ENCODE measurements at places on chromosomes 1 and 21.

GRCh38 chr1:55632906-55633305 lies 417.7 kb upstream of the USP24 start:
- DNase-seq: no peak

DNA sequence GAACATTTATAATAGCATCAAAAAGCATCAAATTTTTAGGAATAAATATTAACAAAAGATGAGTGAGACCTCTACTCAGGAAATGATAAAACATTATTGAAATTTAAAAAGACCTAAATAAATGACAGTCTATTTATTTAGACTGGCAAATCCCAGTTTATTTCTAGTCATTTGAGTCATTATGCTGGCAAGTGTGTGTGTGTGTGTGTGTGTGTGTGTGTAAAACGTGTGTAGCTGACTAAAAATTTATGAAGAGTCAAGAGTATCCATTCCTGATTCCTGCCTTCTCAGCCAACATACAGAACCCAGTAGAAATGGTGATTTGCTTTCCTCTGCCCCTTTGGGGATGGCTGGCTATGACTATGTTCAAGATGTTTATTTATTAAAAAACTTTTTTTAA lies 46.2 kb downstream of the OSBPL9 start:
- no peak for DNase-seq

GRCh38 chr1:234726359-234726943 lies 116.5 kb upstream of the IRF2BP2 start:
- no peak for DNase-seq

- no peak for DNase-seq
Measured at GRCh38 chr1:63859480-63860275, 85.9 kb downstream of the ROR1 start.

GRCh38 chr1:27436204-27437159 lies 44.1 kb downstream of the GPR3 start:
- DNase-seq: no peak

DNA sequence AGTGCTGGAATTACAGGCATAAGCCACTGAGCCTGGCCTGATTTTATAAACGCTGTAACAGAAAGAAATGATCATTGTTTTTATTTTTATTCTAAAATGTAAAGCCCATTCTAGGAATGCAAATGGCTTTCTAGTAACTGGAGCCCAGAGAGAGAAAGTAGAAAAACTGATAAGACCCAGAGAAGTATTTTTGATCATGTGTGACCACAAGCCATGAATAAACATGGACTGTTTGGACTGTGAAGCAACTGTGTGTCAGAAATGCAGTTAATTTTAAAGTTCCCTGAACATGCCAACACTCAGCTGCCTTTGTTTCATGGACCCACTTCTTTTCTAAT lies 39.7 kb downstream of the EIF2B3 start:
- DNase-seq: no peak

- no peak for DNase-seq
Measured at GRCh38 chr1:247493106-247493505, 35.2 kb upstream of the OR2B11 start.

- no peak for DNase-seq
Measured at GRCh38 chr1:112440574-112440973, 44.6 kb downstream of the CTTNBP2NL start.

- no peak for DNase-seq
Measured at GRCh38 chr1:112793631-112794565, 78.8 kb upstream of the PPM1J start.

- no peak for DNase-seq
Measured at GRCh38 chr1:233386336-233386735, 58.8 kb downstream of the MAP3K21 start.

- DNase-seq: no peak
Measured at GRCh38 chr1:110087812-110088738, 17.6 kb upstream of the ALX3 start.

DNA sequence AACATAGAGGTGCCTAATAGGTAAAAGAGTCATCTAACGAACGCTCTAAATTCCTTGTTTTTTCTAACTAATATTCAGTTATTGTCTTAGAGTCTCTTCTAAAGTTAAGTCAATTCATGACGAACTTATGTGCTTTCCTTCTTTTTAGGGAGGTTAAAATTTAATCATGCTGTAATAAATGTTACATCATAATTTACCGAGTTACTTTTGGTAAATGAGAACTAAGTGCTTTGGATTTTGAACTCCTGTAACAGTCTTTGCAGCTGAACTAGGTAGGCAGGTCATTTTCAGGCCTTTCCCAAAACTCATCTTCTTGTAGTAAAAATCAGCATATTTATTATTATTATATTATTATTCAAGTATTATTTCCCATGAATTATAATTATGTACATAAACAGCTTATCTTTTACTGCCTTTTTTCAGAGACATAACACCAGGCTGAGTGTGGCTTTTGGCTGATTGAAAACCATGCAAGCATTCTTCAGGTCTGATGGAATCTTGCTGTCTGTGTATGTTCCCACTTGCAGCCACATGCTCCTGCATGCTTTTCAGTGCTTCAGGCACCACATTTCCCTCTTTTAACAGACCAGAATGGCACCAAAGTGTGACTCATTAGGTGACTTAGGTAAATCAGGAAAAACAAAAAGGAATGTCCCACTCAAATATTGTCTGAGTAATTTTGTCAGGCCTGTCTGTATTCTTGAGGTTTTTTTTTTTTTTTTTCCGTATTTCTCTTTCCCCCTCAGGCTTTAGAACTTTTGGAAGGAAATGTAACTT lies 81.0 kb upstream of the CD55 start:
- no peak for DNase-seq

DNA sequence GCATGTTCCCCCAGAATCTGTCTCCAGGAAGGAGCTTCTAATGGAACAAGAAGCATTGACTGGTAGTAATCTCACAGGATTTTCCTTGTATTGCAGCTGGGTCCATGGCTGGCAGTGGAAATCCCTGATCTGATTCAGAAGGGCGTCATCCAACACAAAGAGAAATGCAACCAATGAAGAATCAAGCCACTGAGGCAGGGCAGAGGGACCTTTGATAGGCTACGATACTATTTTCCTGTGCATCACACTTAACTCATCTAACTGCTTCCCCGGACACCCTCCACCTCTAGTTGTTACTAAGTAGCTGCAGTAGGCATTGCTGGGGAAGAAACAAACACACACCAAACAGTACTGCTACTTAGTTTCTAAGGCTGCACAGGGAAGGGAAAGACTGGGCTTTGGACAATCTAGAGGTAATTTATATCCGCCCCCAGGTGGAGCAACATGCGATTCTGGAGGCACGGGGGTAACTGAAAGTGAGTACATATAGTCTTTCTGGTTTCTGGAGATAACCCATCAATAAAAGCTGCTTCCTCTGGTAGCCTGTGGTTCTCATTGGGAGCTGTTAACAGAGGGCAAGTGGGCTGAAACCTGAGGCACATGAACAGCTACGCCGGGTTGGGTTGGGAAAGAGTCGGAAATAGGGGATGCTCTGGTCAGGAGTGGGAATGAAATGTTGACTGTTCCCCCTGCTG lies 837 bp upstream of the USP21 start:
- no peak for DNase-seq

GRCh38 chr21:46081022-46081861 lies 16.7 kb upstream of the COL6A2 start:
- DNase-seq: no peak

DNA sequence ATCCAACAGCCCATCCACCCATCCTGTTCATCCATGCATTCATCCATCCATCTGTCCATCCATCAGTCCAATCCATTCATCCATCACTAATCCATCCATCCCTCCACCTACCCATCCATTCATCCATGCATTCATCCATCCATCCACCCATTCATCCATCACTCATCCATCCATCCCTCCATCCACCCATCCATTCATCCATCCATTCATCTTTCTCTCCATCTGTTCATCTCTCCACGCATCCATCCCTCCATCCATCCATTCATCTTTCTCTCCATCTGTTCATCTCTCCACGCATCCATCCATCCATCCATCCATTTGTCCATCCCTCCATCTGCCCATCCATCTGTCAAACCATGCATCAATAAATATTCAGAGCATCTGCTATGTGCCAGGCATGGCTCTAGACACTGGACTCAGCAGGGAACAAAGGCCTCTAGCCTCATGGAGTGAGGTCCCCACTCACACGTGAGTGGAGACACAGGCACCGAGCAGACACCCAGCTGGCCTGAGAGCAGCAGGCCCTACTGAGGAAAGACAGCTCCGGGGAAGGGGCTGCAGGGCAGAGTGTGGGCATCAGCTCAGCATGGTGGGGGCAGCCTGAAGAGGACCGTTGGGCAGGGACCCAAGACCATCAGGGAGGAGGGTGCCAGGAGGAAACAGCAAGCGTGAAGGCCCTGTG lies 9.6 kb downstream of the KRTAP10-1 start:
- no peak for DNase-seq
